Stimulated activated CD4-positive, alpha-beta T cell treated with anti-CD3 and anti-CD28 coated beads, Interleukin-4, amount 100 ng/mL, for 48 hours (primary cell): ENCODE measurements at places on chromosomes 2 and 18.

- no peak for DNase-seq
Observed at GRCh38 chr2:209671020-209671680, 100.5 kb upstream of the UNC80 start.

- no peak for DNase-seq
Observed at GRCh38 chr18:3186678-3187658, 32.8 kb downstream of the MYOM1 start.

DNA sequence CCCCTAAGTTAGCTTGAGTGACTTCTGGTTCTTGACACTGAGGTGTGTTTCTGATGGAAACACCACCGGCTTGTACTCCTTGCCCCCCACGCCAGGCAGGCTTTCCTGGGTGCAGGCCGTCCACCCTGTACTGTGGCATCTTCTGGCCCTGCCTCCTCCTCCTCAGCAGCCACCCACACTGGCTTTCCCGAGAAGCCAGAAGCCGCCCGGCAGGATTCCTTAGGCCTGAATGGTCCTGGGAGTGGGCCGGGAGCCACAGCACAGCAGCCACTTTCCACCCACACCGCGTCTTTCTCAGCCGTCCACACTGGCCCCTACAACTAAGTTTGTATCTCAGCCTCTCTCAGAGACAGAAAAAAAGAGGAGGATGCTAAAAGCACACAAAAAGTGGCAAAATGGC lies 2.1 kb upstream of the HSBP1L1 start:
- no peak for DNase-seq

DNA sequence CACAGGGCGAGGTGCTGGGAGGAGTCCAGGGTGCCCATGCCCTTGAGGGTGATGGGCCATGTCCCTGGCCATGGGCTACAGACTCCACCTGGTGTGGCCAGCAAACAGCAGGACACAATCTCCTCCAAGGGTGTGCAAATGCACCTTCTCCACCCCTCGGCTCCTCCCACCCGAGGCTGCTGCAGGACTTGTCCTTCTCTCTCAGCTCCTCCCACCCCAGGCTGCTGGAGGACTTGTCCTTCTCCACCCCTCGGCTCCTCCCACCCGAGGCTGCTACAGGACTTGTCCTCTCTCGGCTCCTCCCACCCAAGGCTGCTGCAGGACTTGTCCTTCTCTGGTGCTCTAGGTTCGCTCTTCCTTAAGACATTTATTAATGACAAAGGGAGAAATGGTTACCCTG lies 57.3 kb upstream of the SNTG2 start:
- no peak for DNase-seq

- DNase-seq = no peak
Observed at GRCh38 chr2:83784315-83784714, 674.8 kb downstream of the SUCLG1 start.

- DNase-seq = no peak
Observed at GRCh38 chr2:56202381-56203121, 18.8 kb downstream of the CCDC85A start.

DNA sequence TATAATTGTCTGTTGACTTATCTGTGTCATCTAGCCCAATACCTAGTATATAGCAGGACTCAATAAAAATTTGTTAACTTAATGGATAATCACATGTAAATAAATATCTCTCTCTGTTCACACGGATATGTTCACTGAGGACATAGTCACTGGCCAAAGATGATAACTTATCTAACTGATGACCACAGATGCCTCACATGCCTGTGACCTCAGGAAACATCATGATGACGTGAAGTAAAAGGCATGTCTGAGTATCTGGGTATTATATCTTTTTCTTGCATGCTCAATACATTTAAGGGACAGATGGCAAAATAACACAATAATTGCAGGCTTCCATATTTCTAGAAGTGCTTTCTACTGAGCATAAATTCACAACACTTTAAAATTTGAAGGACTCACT lies 41.4 kb upstream of the PARD3B start:
- DNase-seq = no peak

DNA sequence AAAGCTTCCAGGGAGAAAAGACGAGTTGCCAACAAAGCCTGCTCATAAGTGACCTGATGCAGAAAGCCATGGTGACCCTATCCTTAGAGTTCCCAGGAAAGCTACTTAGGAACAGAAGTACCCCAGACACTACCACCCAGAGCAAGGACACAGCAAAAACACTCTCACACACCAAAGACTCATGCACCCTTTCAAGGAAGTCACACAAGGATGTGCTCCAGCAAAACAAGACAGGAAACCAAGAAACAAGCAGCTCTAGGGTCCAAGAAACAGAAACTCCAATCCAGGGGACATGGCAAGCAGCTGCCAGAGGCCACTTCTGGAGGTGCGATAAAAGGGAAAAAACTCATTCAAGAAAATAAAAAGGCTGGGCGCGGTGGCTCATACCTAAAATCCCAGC lies 5.7 kb downstream of the KIF1A start:
- DNase-seq = no peak

DNA sequence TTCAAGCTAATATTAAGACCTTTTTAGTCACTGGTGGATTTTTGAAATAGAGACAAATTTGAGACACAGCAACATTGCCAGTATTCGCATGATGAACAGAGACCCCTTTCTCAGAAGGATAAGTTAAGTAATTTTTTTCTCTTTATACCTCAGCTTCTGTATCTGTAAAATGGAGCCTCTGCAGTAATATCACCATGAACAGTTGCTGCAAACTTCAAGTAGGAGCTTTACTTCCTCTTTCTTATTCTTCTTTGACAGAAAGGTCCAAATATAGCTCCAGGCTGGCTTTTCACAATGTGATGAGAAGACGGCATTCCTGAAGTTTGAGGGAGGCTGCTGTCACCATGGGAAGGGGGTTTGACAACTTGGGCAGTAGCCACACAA lies 158.7 kb downstream of the TDRD15 start:
- DNase-seq = no peak

- no peak for DNase-seq
Observed at GRCh38 chr2:217746808-217747207, 256.0 kb downstream of the TNS1 start.

DNA sequence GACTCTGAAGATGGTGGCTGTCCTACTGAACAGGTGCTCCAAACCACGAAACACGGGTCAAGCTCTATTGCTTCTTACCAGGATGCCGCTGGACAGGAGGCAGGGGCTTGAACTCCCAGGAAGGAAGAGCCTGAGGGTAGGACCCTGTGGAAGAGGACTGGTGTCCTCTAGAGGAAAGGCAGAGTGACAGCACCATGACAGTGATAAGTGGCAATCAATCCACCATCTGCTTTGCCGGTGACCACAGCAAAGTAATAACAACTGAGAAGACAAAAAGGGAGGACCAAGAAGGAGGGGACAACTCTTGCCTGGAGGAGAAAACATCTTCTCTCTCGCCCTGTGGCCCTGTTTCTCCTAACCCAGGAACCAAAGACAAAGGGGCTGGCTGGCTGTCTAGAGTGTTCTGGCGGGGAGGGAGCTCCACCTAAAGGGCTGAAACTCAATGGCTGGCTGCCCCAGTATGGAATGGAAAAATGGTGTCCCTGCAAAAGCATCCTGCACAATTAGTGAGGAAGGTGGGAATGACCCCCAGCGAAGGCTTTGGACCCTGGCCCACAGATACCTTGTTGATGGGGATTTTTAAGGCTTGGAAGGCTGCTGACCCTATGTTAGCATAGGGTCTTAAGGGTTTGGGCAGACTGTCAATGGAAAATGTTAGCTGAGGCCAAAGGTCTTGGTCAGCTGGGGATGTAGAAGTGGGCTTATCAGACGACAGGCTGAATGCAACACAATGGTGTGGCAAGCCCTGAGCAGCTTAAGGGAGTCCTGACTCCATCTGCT lies 35.4 kb downstream of the PROC start:
- DNase-seq = no peak

DNA sequence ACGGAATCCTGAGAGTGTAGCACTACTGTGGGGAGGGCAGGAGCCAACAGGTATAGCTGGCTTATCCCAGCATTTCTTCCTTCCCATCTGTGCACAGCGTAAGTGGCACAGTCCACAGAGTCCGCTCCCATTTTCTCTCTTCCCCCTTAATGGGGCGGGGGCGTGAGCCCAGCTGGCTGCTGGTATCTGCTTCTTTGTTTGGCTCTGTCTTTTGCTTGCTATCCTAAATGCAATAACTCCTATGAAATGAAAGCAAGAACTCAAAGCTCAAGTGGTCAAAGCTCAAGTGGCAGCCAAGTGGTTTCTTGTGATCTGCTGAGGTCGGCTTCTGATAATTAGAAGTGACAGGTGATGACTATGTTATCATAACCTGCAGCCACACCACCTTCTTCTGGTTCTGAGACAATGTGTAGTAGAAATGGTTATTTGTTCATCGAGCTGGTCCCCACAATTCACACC lies 192.7 kb downstream of the PLCL1 start:
- DNase-seq = no peak

- DNase-seq = no peak
Observed at GRCh38 chr2:128543646-128544045, 225.0 kb upstream of the HS6ST1 start.

- DNase-seq = no peak
Observed at GRCh38 chr2:165718610-165719210, 75.3 kb downstream of the GALNT3 start.

- DNase-seq = no peak
Observed at GRCh38 chr2:48527226-48527885, 2.6 kb upstream of the STON1 start.

DNA sequence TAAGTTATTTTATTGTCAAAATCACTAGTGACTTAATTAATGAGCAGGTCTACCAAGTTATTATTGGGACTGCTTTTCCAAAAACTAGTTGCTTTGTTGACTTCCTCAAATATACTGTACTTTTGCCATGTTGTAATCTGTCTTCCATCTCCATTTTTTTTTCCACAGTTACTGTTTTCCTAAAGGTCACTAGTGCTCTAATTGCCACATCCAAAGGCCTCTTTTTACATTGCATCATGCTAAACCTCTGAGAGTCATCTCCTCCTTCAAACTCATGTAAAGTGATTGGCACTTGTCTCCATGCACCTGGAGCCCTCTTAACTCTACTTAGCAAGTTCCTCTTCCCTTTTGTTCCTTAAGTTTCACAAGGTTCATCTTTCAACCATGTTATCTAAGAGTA lies 11.8 kb downstream of the PMAIP1 start:
- DNase-seq = no peak

- DNase-seq = no peak
Observed at GRCh38 chr18:3209859-3210569, 9.8 kb downstream of the MYOM1 start.

DNA sequence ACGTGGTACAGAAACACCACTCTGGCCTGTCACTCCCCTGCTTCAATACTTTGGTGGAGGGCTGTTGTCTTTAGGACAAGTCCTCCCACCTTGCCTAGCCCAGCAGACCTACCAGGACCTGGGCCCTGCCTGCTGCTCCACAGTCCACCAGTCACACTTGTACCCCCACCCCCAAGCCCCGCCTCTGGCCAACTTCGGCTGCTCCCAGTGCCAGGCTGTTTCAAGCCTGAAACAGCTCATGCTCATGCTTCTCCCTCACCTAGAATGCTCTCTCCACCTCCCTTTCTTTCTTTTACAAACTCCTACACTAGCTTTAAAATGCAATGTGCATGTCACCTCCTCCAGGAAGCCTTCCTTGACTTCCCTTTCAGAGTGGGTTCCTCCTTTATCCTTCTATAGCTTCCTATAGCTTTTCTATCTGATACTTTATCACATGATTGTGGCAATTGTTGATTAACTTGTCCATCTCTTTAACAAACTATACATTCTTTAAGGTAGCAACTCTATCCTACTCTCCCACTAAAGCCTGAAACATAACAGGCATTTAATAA lies 4.8 kb upstream of the OXER1 start:
- no peak for DNase-seq

GRCh38 chr2:224983712-224984554 lies 58.3 kb downstream of the DOCK10 start:
- DNase-seq = no peak

DNA sequence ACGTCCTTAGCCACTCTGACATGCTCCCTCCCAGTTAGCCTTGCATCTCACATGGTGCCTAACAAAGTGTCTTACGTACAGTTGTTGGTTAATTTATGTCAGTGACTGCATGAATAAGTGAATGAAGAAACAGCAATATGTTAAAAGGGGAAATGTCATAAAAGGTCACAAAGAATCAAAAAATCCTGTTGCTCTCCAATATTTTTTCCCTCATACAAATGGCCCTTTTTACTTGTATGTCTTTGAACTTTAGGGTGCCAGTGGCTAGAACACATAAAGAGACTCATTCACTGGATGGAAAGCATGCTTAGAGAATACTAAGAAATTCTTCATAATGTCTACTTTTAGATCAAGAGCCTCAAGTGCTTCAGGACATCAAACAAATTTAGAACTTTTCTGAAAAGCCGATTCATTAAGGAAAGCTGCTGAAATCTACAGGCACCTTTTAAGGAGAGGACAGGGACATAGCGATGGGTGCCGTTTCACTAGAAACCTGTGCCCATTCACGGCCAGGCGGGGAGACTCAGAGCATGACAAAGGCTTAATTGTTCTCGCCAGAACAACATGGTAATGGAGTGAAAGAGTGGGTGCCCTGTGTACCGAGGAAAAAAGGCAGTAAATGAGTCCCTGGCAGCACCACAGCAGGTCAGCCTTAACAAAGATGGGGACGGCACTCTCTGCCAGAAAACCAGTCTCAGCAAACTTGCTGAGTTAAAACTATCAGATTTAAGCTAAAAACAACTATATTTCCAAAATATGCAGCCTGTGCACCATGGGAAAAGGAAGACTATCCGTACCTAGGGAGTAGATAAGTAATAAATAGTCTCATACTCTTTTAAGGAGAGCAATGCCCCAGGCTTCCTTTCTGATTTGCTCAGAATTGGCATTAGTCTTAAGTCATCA lies 71.6 kb upstream of the SPTBN1 start:
- no peak for DNase-seq

GRCh38 chr2:230492107-230492506 lies 76.1 kb downstream of the SP100 start:
- no peak for DNase-seq

DNA sequence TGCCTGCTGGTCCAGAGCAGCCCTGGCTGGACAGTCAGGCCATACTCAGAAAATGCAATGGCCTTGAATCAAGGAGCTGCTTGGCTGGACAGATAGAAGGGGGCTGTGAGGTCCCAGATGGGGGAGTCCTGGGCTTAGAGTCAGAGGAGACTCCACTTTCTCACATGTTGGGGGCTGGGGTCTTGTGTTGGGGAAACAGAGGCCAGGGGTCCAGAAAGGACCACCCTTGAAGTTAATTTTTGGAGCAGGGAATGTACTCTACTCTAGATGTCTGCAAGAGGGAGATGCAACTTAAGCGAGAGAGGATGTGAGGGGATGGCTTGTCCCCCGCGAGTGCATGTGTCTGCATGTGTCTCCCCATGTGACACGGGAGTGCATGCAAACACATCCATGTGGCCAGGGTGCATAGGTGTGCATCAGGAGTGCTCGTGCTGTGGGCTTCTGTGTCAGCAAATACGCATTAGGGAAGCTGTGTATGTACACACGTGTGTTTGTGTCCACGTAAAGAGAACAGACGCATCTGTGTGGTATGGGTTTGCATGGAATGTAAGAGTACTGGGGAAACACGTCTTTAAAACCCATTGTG lies 303.2 kb downstream of the MYCN start:
- DNase-seq = no peak
